Spinal cord (tissue), 10 donors: ENCODE measurements at places on chromosomes 5 and 9.

GRCh38 chr5:102154291-102154690 is 141.8 kb downstream of the SLCO4C1 start:
- DNase-seq: no peak

DNA sequence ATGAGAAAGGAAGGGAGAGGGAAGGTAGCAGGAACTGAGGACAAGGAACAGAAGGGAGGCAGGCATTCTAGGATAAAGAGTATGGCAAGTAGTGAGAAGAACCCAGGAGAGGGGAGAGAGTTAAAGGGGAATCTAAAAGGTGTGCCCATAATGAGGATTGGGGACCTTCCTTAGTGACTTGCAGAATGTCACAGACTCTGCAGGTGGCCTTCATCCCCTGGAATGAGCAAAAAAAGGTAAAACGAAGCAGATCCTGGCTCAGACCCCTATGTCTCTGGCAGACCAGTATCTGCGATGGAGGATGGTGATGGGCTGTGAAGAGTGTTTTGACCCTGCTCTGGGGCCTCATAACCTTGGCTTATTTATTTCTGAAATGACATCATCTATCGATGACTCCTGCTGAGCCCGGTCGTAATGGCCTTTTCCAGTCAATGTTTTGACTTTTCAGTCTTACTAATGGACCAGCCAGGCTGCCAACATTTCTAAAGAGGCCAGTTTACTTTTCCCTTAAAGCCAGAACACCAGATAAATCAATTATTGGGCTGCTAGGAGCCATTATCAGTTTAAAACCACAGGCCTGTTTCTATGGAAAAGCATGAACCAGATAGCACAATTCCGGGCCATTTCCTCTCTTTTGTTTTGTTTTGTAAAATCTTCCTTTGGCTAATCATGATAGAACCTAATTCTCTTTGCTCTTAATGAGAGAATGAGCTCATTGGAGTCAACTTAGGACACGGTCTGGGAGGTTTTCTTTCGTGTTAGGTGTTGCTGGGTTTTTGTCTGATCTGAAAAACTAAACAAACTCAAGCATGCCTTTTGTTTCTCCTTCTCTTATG is 3.1 kb downstream of the TMOD1 start:
- DNase-seq: peak; percentile 22

- DNase-seq: no peak
These were observed 78.5 kb upstream of the TBC1D2 start for GRCh38 chr9:98333703-98334582.

- no peak for DNase-seq
These were observed 353.6 kb upstream of the RIOK2 start for GRCh38 chr5:97536683-97537082.

GRCh38 chr5:68088302-68088701 is 127.3 kb upstream of the PIK3R1 start:
- no peak for DNase-seq

DNA sequence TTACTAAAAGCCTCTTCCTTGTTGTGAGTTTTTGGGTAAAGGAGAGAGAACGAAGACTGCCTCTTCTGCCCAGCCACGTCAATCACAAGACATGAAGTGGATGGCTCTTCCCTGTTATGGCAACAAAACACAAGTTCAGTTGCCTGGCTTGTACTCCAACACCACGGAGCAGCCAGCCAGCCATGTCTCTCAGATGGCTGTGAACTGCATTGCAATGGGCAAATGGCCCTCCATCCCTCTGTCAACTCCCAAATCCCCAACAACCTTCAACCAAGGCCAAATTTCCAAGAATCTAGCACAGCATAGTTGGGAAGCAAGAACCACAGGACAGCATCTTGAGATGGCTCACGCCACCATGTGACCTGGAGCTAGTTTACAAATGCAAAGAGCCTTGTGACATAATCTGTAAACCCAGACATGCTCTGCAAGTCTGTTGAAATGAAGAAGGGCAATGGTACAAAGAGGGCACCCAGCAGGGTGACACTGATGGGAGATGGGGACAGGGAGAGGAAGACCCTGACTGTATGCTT is 53.9 kb downstream of the ZNF366 start:
- no peak for DNase-seq

DNA sequence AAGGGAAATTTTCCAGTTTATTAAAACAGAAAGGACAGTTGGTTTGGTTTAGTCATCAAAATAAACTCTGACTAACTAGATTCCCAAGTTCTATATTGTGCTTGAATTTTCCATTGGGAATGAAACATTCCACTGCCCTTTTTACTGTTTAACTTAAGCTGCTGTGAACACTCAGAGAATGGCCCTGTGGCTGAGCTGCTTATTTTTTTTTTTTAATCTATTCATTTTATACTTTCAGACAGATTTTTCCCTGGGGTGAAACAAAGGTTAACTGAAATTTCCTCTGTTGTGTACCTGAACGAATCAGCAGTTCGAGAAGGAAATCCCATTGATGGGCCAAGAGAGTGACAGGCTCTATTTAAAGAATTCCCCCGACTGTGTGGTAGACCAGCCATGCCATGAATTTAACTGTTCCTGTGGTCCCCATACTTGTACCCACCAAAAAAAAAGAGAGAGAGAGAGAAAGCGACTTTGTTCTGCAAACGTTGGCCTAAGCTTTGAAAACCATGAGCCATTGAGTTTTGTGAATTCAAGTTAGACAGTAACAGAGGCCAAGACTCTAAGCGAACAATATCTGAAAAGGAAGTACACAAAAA is 138.7 kb upstream of the GRHPR start:
- peak; percentile 26 for DNase-seq

- no peak for DNase-seq
These were observed 35.1 kb upstream of the PCA3 start for GRCh38 chr9:76729116-76729515.

GRCh38 chr5:171773106-171773505 is 12.5 kb upstream of the SMIM23 start:
- DNase-seq: no peak

- no peak for DNase-seq
These were observed 27.6 kb upstream of the CDKN2AIPNL start for GRCh38 chr5:134439210-134439654.

- no peak for DNase-seq
These were observed 16.1 kb upstream of the RAB14 start for GRCh38 chr9:121217609-121218292.

GRCh38 chr9:127422133-127422782 is 1.9 kb upstream of the ZNF79 start:
- DNase-seq: no peak

- DNase-seq: no peak
These were observed 105.9 kb upstream of the CDKN2B start for GRCh38 chr9:22114956-22115355.

- DNase-seq: peak; percentile 59
These were observed 29.2 kb upstream of the PTCH1 start for GRCh38 chr9:95545831-95546567.

DNA sequence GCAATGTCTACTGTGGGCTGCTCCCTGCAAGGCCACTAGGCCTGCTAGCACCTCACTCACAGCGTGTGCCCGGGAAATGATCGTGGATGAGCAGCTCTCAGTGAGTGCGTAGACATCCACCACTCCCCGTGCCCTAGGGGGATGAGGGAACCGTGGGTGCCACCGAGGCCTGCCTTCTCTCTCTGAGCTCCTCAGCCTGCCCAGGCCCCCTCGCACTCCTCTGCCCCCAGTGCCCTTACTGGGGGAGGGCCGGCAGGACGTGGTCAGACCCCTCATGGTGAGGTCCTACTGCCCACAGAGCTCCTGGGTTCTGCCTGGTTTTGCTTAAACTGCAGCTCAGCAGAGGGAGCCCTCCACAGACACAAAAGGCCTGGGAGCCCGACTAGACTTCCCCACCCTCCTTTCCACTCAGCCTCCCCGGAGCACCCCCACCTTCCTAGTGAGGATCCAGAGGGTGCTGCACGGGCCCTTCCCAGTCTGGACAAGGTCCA is 220.0 kb downstream of the CACNA1B start:
- DNase-seq: no peak

- DNase-seq: no peak
These were observed 32.1 kb upstream of the MAP3K1 start for GRCh38 chr5:56783261-56783660.
